ENCODE measurements at places on chromosomes 5 and 9. TPM values are rescaled to one million over a fixed set of nuclear protein-coding genes. Genes with fewer than 3 reads are reported as not detected.
A peak's percentile ranks its signal among the peaks of the same experiment; 100 is the strongest.

GRCh38 chr5:96668725-96669124 is 6.5 kb downstream of the CAST start:
- no peak overlapping the region for H3K4me3 ChIP-seq
- no peak for DNase-seq
- H3K27ac ChIP-seq: no peak overlapping the region
- H3K27me3 ChIP-seq: no peaks in the 10 kb centered on the region
- no peaks in the 10 kb centered on the region for H3K36me3 ChIP-seq

GRCh38 chr5:141960449-141961323 is 2.7 kb upstream of the PCDH12 start:
- DNase-seq: peak; percentile 94
- no peaks in the 10 kb centered on the region for H3K27me3 ChIP-seq
- H3K4me1 ChIP-seq: peaks cover 24% of the 10 kb centered on the region
- H3K36me3 ChIP-seq: no peaks in the 10 kb centered on the region

- H3K4me1 ChIP-seq: no peaks in the 10 kb centered on the region
- no peak overlapping the region for H3K27ac ChIP-seq
- H3K27me3 ChIP-seq: no peaks in the 10 kb centered on the region
- DNase-seq: no peak
- no peak overlapping the region for H3K4me3 ChIP-seq
- H3K36me3 ChIP-seq: no peaks in the 10 kb centered on the region
These were observed 603.3 kb downstream of the KIF4B start for GRCh38 chr5:155616779-155617392.

DNA sequence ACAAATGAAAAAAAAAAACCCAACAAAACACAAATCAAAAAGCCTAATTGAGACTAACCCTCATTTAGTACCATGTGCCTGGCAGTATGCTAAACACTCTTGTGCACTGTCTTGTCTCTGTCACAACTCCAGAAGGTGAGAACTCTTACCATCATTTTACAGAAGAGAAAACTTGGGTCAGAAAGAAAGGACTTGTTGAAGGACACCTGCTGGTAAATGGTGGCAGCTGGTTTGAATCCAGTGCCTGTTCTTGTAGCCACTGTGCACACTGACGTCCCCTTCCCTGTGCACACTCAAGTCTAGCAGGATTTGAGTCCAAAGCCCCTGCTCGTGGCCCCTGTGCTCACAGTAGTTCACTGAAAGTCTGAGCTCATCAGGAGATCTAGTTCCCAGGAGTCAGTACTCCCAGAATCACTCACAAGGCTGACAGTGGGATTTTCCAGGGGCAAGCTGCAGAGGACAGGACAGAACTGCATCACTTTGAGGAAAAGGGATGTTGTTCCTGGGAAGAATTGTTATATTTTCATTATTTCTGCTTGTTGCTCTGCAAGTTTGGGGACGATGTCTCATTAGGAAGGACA is 43.0 kb upstream of the HSD17B4 start:
- peaks cover 20% of the 10 kb centered on the region for H3K4me1 ChIP-seq
- DNase-seq: no peak
- no peak overlapping the region for H3K4me3 ChIP-seq
- no peaks in the 10 kb centered on the region for H3K36me3 ChIP-seq
- H3K27ac ChIP-seq: no peak overlapping the region

DNA sequence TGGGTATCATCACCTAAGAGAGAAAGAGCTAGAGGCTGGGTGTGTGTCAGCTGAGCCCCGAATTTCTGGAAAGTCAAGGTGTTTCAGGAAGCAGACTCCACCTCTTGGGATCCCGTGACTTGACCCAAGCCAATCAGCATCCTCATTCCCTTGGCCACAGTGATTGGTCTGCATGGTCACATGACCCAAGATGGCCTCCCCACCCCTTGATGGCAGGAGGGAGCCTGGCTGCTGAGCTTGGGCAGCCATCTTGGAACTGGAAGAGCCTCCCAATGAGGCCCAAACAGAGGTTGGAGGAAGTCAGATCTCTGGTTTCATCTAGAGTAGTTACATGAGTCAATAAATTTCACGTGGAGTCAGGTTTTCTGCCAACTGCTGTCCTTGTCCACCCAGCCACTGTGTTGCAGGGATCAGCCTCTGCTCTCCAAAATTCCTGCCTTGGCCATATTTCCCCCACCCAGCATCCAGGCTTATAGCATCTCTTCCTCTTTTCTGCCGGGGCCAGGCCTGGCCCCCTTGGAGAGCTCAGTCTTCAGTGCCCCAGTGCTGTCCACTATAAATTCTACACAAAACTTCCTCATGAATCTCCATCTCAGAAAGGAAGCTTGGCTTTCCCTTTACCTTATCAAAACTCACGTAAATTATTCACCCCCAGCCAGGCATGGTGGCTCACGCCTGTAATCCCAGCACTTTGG is 17.2 kb upstream of the SUSD3 start:
- DNase-seq: no peak
- no peak overlapping the region for H3K27ac ChIP-seq
- no peaks in the 10 kb centered on the region for H3K27me3 ChIP-seq
- H3K4me3 ChIP-seq: no peak overlapping the region
- H3K4me1 ChIP-seq: no peaks in the 10 kb centered on the region

The CYLC2 gene
- not detected for total RNA-seq

The FLT4 gene
- 1.8 TPM for total RNA-seq

DNA sequence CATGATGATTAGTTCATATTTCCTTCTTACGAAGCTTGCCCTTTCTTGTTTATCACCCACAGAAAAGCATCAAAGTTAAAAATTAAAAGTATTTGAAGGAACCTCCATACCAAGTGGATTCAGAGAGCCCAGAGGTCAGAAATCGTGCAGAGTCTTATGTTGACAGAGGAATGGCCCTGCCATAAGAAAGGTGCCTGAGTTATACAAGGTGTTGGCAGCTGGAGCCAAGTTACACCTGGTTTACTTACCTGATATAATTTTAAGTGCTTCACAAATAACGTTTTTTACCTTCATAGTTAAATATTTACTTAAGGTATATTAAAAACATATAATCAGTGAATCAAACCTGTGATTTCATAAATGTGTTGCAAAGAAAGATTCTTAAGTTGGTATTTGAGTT is 42.3 kb upstream of the DHFR start:
- no peaks in the 10 kb centered on the region for H3K27me3 ChIP-seq
- no peaks in the 10 kb centered on the region for H3K36me3 ChIP-seq
- no peaks in the 10 kb centered on the region for H3K4me1 ChIP-seq
- no peak for DNase-seq
- no peak overlapping the region for H3K27ac ChIP-seq

GRCh38 chr5:171299851-171300250 is 9.2 kb upstream of the TLX3 start:
- no peak overlapping the region for H3K4me3 ChIP-seq
- no peaks in the 10 kb centered on the region for H3K4me1 ChIP-seq
- H3K36me3 ChIP-seq: no peaks in the 10 kb centered on the region
- no peak overlapping the region for H3K27ac ChIP-seq

DNA sequence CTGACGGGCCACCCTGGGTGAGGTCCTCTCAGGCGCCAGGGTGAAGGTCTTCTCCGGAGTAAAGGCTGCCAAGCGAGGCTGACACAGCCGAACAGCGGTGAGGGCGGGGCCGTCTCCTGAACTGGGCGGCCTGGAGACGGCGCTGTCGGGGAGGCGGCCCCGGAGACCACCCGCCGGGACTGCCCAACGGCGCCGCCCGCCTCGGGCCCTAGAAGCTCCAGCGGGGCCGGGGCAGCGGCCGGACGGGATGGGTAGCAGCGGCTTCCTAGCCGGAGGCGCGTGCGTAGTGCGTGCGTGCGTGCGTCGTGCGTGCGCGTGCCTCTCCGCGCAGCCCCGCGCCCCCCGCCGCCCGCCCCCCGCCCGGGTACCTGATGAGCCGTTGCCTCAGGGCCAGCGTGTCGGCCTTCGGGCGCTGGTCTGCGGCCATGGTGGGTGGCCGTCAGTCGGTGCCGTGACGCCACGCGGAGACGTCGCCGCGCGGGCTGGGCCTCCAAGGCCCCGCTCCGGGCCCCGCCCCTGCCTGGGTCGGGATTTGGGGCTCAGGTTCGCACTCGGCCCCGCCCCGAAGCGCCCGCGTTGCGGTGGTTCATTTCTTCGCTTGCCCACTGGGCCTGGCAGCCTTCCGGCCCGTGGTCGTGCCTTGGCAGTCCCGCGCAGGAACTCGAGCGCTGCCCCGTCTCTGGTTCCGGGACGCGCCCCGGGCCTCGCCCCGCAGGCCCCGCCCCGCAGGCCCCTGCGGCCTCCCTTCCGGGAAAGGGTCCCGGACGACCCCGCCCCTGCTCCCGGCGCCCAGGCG is at the start of gene PHYKPL:
Gene PHYKPL (minus strand): TSS at position 679 of the 796 bp plus-strand sequence. CDS start 252 bp downstream, at position 427.
- H3K36me3 ChIP-seq: peaks cover 29% of the 10 kb centered on the region
- H3K4me3 ChIP-seq: peak within 1 kb of the TSS; percentile 80
- peaks cover 58% of the 10 kb centered on the region for H3K4me1 ChIP-seq
- DNase-seq: peak; percentile 83

GRCh38 chr9:3332802-3333201 is 193.0 kb downstream of the RFX3 start:
- peaks cover 5% of the 10 kb centered on the region for H3K4me1 ChIP-seq
- H3K4me3 ChIP-seq: no peak overlapping the region
- no peaks in the 10 kb centered on the region for H3K36me3 ChIP-seq
- no peaks in the 10 kb centered on the region for H3K27me3 ChIP-seq

The DCAF12 gene
- 27.8 TPM for total RNA-seq

- H3K4me1 ChIP-seq: no peaks in the 10 kb centered on the region
- H3K27ac ChIP-seq: no peak overlapping the region
- H3K4me3 ChIP-seq: no peak overlapping the region
These were observed 926.4 kb downstream of the MAT2B start for GRCh38 chr5:164431634-164432304.

DNA sequence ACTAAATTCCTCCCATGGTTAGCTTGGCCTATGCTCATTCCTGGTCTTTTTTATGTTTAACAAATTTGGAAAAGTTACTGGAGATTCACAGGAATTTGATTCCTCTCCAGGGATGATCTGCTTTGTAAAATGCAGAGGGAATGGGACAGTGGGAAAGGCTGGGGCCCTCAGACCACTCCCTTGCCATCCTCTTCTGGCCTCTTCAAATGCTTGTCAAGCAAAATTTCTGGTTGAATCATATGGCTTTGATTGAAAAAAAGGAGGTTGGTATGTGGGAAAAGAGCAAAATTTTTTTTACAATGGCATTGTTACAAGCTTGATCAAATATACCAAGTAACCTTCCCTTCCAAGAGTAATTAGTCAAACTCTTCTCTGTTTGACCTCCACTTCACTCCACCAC is 225.1 kb downstream of the PIK3R1 start:
- H3K4me1 ChIP-seq: peaks cover 26% of the 10 kb centered on the region
- H3K4me3 ChIP-seq: no peak overlapping the region
- no peaks in the 10 kb centered on the region for H3K36me3 ChIP-seq
- H3K27me3 ChIP-seq: no peaks in the 10 kb centered on the region
- no peak overlapping the region for H3K27ac ChIP-seq

- H3K27ac ChIP-seq: peak within 1 kb of the TSS; percentile 72
- H3K27me3 ChIP-seq: no peaks in the 10 kb centered on the region
- peaks cover 31% of the 10 kb centered on the region for H3K4me1 ChIP-seq
- peak; percentile 77 for DNase-seq
- H3K36me3 ChIP-seq: peaks cover 3% of the 10 kb centered on the region
These were observed at the start of gene SFXN1 for GRCh38 chr5:175478384-175479124. Gene SFXN1 (plus strand): TSS chr5:175478560. CDS start chr5:175492104, 13,544 bp downstream.

- H3K27me3 ChIP-seq: no peaks in the 10 kb centered on the region
- no peak overlapping the region for H3K27ac ChIP-seq
- no peak overlapping the region for H3K4me3 ChIP-seq
- no peaks in the 10 kb centered on the region for H3K36me3 ChIP-seq
- peaks cover 21% of the 10 kb centered on the region for H3K4me1 ChIP-seq
These were observed 5.3 kb downstream of the PRELID2 start for GRCh38 chr5:145829708-145830361.

All from suprapubic skin (tissue), 4 donors.